ENCODE measurements at places on chromosomes 13 and 19.

- no peak for DNase-seq
Measured at GRCh38 chr13:32205431-32206096, 109.6 kb downstream of the ZAR1L start.

DNA sequence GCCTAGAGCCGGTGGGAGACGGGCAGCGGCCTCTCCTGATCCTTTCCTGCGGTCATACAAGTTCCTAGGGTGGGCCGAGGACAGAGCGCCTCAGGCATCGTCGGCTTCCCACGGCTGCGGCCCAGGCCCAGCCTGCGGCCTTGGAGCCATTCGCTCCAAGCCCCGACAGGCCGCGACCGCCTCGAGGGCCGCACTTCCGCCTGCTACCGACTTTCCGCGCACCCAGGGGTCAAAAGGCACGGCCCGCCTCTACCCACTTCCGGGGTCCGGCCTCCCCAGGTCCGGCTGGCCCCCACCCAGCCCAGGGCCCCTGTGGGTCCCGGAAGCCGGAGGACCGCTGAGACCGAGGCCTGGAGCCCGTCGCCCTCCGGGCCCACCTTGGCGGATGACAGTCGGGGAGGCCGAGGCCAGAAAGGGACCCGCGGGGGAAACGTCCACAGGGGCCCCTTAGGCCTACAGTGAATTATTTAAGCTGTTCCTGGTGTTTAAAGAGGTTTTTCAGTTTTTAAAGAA is 16.2 kb downstream of the ZIC2 start:
- DNase-seq, result no peak

- DNase-seq, result no peak
Measured at GRCh38 chr19:48196321-48196763, 25.9 kb downstream of the ZSWIM9 start.

DNA sequence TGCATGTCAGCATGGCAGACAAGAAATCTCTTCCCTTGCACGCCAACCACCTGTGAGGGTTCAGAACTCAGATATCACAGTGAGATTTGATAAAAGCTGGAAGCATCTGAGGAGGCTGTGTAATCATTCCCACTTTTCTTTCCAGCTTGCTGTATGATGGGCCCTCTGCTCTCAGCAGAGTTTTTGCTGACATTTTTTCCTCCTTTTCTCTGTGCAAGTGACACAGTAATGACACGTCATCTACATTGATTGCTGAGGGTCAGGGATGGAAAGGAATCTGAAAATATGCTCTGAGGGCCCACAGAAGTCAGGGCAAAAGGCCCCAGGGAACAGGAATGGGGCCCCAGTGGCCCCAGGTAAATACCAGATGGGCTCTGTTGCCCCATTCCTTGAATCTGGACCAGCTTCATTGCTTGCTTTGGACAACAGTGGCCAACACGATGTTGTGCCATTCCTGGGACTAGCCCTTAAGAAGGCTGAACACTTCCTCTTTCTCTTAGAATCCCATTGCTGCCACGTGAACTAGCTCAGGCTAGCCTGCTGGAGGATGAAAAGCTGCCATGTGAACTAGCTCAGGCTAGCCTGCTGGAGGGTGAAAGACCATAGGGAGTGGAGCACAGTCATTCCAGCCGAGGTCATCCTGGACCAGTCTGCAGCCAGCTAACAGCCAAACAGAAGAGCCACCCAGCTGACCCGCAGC is 68.2 kb downstream of the CACNA1A start:
- no peak for DNase-seq

GRCh38 chr13:90690458-90691080 is 656.9 kb upstream of the MIR17HG start:
- DNase-seq, result no peak

DNA sequence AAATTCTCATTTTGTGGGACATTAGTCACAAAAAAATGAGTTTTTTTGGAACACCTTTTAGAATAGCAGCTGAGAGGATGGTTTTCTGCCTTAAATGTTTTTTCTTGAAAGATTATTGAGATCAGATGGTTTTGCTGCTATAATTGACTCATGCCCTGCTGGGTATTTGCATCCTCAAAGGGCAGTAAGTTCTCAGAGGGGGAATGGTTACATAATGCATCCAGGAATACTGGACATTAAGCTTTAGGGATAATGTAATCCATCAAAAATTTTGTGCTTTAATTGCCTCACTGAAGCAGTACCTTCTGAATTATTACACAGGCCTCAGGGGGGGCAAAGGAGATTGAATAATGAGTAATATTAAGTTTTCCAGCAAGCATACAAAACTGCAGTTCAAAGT is 866.3 kb upstream of the SPRY2 start:
- DNase-seq, result no peak

DNA sequence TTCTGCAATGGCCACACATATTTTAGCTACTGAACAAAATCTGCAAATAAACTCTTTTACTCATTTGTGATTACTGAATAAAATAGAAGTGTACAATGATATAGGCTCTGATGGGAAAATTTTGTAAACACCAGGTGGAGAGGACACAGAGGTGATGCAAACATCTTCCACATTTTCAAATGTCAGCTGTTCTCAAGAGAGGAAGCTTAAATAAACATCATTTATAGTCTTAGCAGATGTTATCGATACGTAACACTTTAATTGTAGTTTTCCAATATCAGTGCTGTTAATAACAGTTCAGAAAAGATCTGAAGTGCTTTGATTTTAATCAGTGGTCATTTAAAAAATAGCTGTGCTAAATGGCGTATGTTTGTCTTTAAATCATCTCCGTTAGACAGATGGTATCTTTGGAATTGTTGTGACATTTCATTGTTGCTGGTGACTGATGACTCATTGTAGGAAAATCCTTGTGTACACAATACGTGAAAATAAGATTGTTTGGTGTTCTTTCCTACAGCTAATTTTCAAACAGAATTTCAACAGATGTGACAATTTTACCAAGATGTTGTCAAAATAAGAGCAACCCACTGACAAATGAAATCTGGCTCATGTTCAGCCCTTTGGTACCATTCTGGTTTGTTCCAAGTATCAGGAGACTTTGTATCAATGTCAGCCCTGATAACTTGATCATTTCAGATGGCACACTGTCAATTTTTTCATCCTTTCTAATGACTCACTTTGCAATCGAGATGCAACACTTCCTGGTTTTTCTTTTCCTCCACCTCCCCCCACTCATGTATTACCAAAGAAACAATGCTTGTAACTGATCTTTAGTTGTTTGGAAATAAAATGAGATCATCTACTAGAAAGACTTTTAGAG is 516.0 kb downstream of the DCT start:
- no peak for DNase-seq

GRCh38 chr19:35461060-35461459 is 13.0 kb downstream of the FFAR2 start:
- no peak for DNase-seq

DNA sequence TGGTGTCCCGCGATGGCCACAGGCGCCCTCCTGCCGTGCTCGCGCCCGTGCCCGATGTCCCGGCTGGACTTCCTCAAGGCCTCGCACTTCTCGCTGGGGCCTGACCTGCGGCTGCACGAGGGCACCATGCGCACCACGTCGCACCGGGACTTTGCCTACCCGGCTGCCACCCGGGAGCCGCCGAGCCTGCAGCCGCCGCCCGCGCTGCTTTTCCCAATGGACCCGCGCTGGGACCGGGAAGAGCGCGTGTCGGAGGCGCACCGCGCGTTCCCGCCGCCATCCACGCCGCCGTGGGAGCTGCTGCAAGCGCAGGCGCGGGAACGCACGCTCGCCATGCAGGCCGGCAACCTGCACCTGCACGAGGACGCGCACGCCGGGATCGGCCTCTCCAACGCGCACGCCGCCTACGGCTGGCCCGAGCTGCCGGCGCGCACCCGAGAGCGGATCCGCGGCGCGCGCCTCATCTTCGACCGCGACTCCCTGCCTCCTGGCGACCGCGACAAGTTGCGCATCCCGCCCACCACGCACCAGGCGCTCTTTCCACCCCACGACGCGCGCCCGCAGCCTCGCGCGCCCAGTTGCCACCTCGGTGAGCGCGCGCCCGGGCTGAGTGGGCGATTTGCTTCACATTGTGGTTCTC is 12.1 kb upstream of the PEX11G start:
- peak; percentile 24 for DNase-seq

- DNase-seq, result no peak
Measured at GRCh38 chr19:43479226-43479625, 13.8 kb upstream of the LYPD3 start.

DNA sequence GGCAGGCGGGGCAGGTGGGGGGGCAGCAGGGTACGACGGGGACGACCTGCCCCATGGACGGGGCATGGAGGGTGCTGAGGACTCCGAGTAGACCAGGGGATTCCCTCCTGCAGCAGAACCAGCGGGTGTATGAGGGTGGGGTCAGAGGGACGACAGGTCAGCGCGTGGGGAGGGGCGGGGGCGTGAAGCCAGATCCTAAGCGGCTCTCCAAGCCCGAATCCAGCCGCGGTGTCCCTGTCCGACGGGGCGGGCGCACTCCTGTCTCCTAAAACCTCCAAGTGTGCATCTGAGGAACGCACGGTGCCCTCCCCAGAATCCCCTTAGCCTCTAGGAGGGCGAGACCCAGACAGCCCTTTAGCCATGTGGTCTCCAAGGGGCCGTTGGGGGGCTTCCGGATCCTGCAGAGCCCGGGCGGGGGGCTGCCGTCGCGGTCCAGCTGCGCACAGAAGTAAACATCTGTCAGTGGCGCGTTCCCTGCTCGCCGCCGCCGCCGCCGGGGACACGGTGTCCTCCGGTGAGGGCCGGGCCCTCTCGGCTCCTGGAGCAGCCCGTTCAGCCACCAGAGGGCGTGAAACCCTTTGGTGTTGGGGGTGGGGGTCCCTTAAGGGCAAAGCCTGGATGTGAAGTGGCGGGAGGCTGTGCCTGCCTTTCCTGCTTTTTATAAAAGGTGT is 730 bp downstream of the NRTN start:
- DNase-seq, result peak; percentile 33

DNA sequence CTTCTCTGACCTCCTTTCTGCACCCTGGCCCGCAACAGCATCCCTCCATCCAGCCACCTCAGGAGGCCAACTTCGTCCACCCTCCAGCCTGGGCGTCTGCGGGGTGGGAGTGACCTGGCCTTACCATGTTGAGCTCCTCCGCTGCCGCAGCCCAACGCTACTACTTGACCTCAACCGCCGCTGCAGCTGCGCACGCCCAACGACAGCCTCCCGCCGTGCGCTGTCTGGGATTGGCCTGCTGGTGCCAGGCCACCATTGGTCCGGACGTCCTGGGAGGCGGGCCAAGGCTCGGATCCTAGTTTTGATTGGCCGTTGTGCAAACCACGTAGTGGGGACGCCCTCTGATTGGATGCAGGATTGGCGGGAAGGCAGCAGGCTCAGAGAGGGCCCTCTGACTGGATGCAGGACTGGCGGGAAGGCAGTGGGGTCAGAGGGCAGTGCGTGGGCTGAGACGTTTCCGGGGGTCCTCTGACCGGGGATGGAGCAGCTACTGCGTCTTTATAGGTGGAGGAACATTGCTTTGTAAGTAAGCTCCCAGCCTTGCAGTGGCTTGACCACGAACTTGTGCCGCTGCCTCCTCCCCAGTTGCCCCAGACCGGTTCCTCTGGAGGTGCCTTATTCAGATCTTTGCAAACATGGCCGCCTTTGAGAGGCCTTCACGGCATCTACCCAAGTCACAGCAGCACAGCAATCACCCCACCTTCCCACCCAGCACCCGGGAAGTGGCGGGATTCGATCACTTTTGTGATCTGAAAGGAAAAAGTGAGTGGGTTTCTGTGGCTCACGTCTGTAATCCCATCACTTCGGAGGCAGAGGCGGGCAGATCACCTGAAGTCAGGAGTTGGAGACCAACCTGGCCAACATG is at the start of gene TUBA3C:
TSS of gene TUBA3C (minus strand) at position 204 of the 865 bp plus-strand sequence. CDS start at position 127, 77 bp downstream.
- DNase-seq, result peak; percentile 83

GRCh38 chr13:34469196-34469986 is 472.7 kb upstream of the NBEA start:
- DNase-seq, result no peak

- no peak for DNase-seq
Measured at GRCh38 chr13:60753641-60754040, 356.6 kb downstream of the TDRD3 start.

- DNase-seq, result no peak
Measured at GRCh38 chr19:8088752-8089663, 36.4 kb downstream of the CCL25 start.

DNA sequence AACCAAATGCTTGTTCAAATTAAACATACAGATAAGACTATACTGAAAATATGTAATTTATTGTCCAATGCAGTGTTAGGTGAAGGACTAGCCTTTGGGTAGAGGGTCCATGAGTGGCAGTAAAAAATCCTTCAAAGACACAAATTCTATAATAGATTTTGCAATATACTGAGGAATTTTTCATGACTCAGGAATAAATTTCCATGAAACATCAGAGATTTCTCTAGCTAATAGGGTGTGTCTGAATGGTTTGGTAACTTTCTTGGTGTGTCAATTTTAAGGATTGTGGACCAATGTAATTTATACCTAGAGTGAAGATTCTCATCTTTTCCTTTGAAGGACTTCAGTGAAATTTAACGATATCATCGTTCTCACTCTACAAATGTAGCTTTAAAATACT is 546.7 kb downstream of the SLITRK5 start:
- no peak for DNase-seq

All from NCI-H446 treated with DMSO at 0.1 percent for 48 hours (cell line).